BE2C (cell line): ENCODE measurements at places on chromosomes 2 and 18.
A peak's percentile ranks its signal among the peaks of the same experiment; 100 is the strongest.

GRCh38 chr2:48600204-48600813 lies 17.3 kb upstream of the GTF2A1L start:
- no peak for DNase-seq

DNA sequence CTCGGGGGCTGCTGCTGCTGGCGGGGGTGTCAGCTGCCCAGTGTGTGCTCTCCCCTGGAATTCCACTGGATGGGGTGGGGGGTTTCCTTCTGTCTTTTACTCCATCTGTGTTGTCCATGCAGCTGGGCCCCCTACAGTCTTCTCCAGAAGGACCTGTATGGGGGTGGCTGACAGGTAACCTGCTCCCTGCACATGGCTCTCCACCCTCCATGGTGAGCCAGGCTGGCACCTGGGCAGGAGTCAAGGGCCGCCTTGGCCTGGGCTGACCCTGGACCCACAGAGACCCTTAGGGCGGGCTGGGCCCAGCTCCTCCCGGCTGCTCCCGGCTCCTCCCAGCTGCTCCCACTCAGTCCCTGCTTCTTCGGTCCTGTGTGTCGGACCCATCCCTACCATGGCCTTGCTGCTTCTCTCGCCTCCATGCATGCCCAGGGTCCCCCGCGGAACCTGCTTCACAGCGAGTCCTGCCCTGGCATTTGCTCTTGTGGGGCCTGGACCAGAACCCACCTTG lies 15.0 kb downstream of the SNTG2 start:
- no peak for DNase-seq

- DNase-seq: no peak
Observed at GRCh38 chr18:24862201-24862816, 401.9 kb downstream of the HRH4 start.

- no peak for DNase-seq
Observed at GRCh38 chr18:37395631-37396030, 170.0 kb downstream of the CELF4 start.

GRCh38 chr18:34971313-34971712 lies 69.9 kb upstream of the MAPRE2 start:
- no peak for DNase-seq

- no peak for DNase-seq
Observed at GRCh38 chr2:217106650-217107014, 246.8 kb upstream of the TNP1 start.

DNA sequence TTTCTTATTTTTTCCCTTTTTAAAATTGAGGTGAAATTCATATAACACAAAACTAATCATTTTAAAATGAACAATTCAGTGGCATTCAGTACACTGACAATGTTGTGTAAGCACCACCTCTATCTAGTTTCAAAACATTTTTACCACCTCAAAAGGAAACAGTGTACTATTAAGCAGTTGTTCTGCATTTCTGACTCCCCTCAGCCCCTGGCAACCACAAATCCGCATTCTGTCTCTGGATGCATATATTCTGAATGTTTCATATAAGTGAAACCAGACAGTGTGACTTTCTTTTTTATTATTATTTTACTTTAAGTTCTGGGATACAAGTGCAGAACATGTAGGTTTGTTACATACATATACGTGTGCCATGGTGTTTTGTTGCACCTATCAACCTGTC lies 19.2 kb upstream of the TANK start:
- no peak for DNase-seq

- DNase-seq: no peak
Observed at GRCh38 chr2:148273158-148273691, 252.3 kb downstream of the MBD5 start.

DNA sequence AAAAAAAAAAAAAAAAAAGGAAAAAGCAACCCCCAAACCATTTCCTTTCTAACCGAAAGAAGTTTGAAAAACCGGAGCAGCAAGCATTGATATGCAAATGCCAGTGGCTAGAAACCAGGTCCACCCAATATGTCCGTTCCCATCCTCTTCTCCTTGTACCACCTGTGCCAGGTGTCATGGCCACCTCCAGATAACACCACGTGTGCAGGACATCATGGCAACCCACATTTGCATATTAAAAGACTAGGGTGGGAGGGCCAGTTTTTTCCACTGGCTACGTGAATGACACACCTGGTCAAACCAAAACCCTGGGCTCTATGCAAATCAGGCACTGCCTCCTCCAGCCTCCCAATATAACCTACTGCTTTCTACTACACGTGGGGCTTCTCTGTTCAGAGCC lies 303.3 kb upstream of the GULP1 start:
- no peak for DNase-seq

- no peak for DNase-seq
Observed at GRCh38 chr18:55301824-55302166, 286.2 kb downstream of the TCF4 start.

DNA sequence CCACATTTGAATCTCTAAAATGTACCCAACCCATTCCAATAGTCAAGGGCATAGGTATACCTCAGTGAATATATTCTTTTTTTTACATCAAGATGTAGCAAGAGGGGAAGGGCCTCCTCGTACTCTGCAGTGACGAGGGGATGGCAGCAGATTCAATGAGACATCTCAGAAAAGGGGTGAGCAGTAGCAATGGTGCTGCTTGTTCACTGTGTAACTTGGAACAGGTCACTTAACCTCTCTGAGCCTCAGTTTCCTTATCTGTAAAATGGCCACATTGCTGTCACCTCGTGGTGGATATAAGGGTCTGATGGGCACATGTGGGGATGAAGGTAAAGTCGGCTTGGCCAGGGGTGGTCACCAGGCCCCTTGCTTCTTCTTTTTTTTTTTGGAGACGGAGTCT lies 221.6 kb downstream of the SEPTIN10 start:
- no peak for DNase-seq

DNA sequence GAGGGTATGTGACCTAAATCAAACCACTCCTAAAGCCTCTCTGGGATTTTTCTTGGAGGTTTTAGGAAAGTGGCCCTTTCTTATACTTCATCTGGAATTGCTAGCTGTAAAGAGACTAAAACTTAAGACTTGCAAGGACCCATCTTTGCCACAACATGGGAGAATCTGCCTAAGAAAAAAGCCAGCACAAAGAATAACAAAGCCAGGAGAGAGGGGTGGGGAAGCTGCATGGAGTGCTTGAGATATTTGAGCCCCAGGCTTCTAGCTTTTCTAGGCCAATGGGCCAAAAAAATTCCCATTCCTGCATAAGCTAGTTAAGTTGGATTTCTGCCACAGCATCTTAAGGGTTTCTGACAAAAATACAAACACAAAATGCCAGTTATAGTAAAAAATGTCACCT lies 38.5 kb upstream of the LYPD6 start:
- DNase-seq: no peak

DNA sequence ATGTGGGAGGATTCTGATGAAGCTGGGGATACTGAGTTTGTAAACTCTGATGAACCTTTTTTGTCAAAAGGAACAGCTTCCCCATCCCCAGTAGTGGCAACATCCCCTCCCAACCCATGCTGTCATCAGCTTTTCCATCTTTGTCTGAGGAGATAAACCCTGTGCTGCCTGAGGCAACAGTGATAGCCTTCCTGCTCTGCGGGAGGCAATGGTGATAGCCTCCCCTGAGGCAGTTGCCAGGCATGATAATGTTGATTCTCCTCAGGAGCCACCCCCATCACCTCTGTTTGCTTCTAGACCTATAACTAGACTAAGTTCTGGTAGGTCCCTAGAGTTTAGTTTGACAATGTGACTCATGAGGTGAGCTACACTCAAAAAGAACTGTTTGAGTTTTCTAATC lies 97.5 kb downstream of the ERBB4 start:
- no peak for DNase-seq

- DNase-seq: no peak
Observed at GRCh38 chr18:5463831-5464230, 80.0 kb downstream of the EPB41L3 start.

GRCh38 chr18:3485153-3486149 lies 35.5 kb downstream of the TGIF1 start:
- DNase-seq: no peak

GRCh38 chr2:60450488-60450887 lies 103.0 kb downstream of the BCL11A start:
- no peak for DNase-seq

DNA sequence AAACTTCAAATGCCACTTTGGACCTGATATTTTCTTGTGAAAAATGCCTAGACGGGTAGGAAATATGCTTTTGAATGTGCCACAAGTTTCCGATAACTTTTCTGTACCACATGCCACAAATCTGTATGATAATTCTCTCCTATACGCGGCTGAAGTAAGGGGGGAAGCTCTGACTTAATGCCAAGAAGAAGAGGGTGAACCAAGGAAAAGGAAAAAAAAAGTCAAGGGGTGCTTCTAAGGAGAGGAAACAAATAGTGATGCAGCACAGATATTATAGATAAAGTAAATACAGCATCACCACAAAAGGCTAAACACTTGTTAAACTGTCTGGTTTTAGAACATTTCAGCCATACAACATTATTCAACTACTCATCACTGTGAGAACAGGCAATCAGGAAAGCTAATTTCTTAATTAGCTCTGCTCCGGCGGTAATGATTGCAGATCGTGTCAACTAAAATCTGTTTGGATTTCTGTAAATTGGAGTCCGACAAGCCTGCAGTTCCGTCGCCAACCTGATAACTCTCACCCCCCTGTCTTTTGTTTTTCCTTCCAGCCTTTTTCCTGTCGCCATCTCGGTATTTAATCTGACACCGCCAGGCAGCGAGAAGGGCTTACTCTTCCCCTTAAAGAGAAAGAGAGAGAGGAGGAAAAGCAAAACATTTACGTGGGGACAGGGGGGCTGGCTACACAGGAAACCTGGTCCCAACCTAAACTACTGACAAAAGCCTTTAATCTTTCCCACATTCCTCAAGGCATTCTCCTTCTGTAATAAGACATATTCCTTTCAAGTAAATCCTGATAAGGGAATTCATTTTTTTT lies 67.5 kb downstream of the ZEB2 start:
- peak; percentile 24 for DNase-seq

DNA sequence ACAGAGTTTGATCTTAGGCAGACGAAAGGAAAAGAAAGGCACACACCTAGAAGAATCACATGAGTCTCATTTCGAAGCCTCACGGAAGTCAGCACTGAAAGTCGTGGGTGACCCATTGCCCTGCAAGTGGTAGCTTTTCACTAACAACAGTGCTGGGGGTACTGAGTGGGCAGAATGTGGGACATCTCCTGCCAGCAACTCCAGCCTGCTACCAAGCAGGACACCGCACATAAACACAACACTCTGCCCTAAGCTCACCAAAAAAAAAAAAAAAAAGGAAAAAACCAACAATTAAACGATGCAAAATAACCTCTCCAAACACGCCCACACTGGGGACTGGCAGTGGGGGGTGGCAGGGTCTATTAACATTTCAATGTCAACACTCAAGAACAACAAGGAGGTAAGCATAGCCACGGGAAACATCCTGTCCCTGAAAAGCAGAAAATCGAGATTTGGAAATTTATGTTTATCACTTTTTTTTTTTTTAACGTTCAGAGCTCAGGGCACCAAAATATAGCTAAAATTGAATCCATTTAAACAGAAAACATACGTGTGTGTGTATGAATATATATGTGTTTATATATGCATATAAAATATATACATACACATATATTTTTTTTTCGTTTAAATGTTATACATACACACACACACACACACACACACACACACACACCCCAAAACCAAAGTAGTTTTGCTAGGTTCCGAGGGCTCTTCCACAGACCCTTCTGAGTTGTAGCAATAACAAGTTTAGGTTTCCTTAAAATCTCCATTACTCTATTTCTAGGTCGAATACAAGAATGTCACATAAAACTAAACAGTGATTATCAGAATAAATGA lies 2.2 kb downstream of the INO80D start:
- no peak for DNase-seq

- peak; percentile 78 for DNase-seq
Observed at GRCh38 chr2:45860136-45861121, 209.0 kb downstream of the PRKCE start.

- no peak for DNase-seq
Observed at GRCh38 chr2:24830786-24831185, 37.6 kb downstream of the CENPO start.

GRCh38 chr2:233373316-233373715 lies 19.0 kb downstream of the DGKD start:
- DNase-seq: no peak

GRCh38 chr2:98937906-98938305 lies 1.9 kb upstream of the CRACDL start:
- DNase-seq: no peak

- no peak for DNase-seq
Observed at GRCh38 chr18:23912356-23912755, 102.2 kb upstream of the TTC39C start.

DNA sequence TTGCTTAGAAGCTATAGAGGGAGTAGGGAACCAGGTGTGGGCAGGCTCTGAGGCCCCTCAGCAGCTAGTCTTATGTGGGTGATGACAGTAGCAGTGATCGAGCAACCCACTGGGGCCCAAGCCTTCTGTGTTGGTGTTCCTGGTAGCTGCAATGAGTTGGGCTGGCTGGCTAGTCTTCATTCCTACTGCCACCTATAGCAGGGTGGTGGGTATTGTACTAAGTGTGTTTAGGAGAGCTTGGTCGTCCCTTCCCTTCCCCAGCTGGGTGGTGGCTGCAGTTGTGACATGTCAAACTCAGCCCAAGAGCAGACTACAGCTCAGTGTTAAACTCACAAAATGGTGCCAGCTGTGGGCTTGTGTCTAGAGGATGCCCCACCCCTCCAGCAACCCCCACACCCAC lies 486.1 kb upstream of the UBE2E3 start:
- no peak for DNase-seq

GRCh38 chr18:79770826-79771225 lies 26.9 kb upstream of the KCNG2 start:
- DNase-seq: no peak

DNA sequence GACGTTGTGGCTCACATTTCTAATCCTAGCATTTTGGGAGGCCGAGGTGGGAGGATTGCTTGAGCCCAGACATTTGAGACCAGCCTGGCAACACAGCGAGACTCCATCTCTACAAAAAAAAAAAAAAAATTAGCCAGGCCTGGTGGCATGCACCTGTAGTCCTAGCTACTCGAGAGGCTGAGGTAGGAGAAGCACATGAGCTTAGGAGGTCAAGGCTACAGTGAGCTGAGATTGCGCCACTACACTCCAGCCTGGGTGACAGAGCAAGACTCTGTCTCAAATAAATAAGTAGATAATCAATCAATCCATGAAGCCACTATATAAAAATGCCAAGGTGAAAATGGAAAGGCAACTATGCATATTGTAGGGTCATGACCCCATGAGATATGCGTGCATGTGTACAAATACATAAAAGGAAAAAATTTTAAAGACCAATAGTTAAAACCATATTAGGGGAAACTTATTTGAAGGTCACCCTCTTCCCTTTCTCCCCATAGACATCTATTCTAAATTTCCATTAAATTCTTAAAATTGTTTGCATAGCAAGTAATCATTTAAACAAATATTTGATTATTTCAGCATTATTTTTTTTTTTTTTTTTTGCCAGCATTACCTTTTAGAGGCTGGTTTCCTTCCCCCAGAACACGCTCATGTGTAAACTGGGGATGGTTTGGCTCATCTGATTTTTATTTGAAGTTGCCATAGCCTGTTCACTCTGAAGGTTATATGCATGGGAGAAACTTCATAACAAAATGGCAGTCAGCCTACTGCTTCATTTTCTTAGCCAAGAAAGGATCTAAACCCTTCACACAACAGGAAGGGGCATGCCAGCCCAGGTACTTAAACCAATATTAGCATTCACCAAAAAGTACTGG lies 37.3 kb upstream of the TMEM247 start:
- DNase-seq: no peak
